ENCODE measurements at places on chromosomes 4 and X.

- no peak for DNase-seq
Measured at GRCh38 chr4:54800831-54801530, 143.2 kb downstream of the KIT start.

DNA sequence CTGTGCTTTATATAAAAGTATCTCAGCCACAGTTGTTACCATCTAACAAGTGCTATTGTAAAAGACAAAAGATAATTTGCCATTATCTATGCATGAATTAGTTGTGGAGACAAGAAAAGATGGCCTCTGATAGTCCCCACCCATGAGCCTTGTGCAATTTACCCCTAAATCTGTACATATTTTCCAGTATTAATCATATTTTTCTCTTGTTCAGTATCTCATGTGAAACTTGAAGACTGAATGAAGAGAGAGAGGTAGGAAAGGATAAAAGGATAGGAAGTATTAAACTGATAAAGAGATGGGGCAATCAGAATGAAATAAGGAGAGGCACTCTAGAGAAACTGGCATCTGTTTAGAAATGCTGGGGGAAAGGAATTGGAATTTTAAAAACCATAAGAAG is 3.7 kb downstream of the MYOZ2 start:
- DNase-seq, result no peak

- DNase-seq, result no peak
Measured at GRCh38 chrX:53184836-53185235, 40.2 kb downstream of the KDM5C start.

DNA sequence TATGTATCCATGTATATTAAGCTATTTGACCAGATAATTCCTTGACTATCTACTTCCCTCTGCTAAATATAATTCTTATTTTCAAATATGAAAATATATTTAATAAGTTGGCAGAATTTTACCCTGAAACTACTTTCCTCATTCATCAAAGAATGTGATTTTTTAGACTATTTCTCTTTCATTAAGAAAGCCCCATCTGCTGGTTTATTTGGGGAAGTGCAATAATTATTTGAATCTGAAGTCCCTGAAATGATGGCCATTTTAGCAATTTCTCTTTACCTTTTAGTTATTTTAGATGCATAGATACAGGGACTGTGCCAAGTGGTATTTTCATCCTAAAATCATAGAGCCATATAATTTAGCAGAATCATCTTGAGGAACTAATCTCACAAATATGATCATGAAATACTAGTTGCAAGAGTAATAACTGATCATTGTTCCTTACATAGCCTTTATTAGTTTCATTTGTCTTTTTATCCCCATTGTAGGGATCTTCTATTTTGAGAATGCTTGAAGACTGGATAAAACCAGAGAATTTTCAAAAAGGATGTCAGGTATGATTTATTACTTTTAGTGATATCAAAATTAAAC is 39.0 kb downstream of the ENPEP start:
- no peak for DNase-seq

DNA sequence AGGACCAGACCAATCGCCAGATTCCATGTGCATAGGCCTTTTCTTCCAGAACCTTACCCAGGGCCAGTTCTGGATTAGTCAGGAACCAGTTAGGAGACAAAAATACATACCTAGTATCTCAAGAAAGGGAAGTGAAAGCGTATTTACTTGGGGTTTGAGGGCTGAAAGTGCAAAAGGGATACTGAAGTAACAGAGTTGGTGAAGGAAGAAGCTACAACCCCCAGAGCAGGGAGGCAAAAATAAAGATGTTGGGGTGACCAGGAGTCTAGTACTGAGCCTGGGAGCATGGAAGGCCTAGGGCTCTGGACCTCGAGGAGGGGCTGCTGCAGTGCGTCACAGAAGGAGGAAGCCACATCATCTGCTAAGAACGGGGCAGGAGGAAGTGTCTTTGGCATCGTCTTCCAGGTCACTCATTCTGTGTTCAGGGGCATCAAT is 38.3 kb downstream of the TKTL1 start:
- no peak for DNase-seq

- no peak for DNase-seq
Measured at GRCh38 chrX:112830540-112830939, 10.1 kb downstream of the AMOT start.

DNA sequence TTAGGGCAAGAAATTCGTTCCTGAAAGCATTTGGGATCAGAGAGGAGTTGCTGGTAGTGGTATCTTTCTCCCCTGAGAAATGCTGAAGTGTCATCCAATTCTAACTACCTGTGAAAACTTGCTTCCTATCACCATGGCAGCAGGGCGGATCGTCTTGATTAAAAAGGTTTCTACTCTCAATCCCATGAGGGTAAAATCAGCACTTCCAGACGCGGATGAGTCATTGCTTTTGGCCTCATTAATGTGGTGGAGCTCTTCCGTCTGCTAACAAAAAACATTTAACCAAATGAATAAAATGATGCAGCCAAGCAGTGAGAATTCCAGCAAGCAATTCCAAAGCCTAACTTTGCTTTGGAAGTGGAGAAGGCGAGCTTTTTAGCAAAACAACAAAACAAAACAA is 325.6 kb downstream of the CAMK2D start:
- peak; percentile 23 for DNase-seq

- DNase-seq, result no peak
Measured at GRCh38 chr4:109079731-109080130, 222.7 kb downstream of the COL25A1 start.

GRCh38 chr4:53441564-53441963 is 64.1 kb downstream of the FIP1L1 start:
- no peak for DNase-seq

Data from glutamatergic neuron (in vitro differentiated cells).